ENCODE measurements at places on chromosomes 12 and 14.

GRCh38 chr12:121976950-121977349 lies 44.7 kb upstream of the BCL7A start:
- DNase-seq = no peak

- no peak for DNase-seq
Observed at GRCh38 chr12:71041476-71041875, 116.3 kb downstream of the TSPAN8 start.

DNA sequence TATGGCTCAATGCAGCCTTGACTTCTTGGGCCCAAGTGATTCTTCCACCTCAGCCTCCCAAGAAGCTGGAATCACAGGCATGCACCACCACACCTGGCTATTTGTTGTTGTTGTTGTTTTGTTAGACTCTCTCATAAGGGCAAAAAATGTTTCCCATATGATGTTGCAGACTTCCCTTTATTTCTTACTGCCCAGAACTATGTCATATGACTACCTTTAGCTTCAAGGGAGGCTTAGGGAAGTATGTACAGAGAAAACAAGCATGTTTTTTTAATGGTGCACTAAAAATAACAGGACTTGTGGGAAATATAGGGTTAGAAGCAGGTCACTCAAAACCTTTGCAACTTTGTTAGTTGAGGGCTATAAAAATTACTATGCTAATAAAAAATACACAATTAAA lies 4.3 kb upstream of the GPR19 start:
- DNase-seq = no peak

DNA sequence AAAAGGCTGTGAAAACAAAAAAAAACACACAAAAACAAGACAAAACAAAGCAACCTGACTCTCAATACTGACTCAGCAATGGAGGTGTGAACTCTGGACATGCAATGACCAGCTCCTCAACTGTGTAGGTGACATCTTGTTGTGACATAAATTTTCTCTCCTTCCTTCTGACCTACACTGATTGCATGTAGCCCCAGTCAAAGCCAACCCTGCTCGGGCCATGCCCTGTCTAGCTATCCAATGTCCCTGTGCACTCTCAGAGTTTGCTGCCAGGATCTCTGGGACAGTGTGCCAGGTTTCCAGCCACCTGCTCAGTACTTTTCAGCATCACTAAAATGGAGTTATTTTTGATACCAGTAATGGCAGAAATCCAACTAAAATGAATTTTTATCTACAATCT lies 18.9 kb upstream of the CRACR2A start:
- no peak for DNase-seq

DNA sequence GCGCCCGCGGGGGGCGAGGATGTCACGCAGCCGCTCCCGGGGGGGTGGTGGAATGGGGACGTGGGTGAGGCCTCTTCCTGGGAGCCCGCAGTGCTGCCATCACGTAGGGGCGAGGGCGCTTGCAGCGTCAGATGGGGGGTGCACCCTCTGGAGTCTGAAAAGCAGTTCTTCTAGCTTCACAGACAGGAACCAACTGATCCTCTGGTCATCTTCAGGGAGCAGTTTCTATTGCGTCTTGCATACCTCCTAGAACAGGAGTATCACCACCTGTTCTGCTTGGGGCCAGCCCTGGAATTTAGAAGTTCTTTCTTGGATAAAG lies 36.9 kb upstream of the PRIMA1 start:
- no peak for DNase-seq

- DNase-seq = no peak
Observed at GRCh38 chr12:8553088-8553627, 12.5 kb upstream of the CLEC4E start.

DNA sequence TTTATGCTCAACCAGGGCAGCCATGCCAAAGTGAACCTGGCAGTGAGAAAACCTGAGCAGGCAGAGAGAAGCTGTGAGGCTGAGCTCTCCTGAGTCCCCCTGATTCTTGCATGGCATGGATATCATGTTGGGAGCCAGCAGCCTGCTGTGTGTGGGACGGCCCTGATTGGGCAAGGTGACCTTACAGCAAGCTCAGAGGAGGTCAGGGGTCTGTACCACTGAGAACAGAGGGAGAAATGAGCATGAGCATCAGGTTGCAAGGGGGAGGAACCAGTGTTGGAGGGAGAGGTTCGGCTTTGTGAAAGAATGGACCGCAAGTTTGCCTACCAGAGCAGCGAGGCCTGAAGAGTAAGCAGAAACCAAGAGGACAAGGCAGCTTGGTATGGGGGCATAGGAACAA lies 59.1 kb upstream of the PTGR2 start:
- no peak for DNase-seq

DNA sequence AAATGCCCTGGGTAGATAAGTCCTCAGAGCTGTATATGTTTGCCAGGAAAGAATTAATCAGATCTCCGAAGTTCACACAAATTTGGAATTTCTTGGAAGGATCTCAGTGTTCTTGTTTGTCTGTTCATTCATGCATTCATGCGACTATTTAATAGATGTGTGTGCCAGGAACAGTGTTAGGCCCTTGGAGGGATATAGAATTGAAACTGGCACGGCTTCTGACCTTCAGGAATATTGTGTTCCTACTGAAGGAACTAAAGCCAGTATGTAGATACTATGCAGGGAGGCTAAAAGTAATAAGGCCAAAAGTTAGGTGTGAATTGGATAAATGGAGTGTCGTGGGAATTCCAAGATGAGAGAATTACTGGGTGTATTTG lies 166.0 kb upstream of the NOS1 start:
- no peak for DNase-seq

DNA sequence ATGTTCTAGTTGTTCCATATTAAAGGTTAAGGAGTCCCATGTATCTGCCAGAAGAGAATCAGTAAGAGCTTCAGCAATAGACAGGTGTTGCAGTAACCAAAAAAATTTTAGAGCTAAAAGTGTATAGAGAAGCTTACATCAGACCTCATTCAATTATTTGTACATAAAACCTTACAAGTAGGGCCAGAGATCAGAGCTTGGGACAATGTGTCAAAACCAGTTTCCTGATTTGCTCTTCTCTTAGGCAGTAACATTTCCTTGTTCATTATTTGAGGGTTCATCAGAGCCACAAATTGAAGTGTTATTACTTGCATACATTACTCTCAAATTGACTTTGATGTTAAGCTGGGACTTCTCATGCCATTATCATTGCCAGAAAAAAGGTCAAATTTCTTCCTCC lies 55.5 kb upstream of the ATXN7L3B start:
- DNase-seq = no peak

GRCh38 chr12:115273456-115273855 lies 589.5 kb upstream of the TBX3 start:
- no peak for DNase-seq

DNA sequence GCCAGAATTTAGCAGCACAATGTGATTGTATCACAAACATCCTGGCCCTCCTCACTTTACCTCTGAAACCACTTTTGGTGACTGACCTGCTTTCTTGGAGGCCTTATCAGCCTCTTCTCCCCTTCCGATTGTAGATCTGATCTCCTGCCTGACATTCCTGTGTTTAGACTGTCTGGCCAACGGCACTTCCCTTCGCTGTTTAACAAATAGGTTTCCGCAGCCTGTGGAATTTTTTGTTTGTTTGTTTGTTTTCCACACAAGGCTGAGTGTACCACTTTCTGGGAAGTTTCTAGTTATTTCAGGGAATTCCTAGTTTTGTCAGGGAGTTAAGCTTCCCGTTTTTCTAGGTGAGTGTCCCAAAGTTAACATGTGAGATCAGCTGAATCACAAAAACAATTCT lies 65.9 kb upstream of the CDKN3 start:
- no peak for DNase-seq

DNA sequence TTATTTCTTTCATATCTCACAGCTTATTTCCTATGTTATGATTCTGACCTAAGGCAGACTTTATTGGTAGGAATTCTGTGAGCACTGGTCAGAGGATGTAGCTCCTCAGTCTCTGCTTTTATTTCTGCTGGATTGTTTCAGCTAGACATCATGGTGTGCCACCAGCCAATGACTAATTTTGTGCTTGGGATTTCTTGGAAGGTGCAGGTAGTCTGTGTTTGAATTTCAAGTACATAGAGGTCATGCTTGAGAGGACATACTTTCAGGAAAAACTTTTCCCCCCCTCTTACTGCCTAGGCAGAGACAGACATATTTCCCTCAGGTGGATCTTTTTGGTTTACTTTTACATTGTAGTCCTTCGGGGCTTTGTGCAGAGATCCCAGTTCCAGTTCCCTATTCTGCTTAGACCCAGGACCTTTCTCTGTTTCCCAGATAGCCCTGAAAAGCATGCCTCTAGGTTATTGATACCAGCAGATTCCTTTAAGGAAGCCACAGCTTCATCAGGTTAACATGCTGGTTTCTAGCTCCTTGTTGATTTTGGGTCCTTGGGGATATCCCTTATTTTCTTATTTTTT lies 28.6 kb downstream of the BRMS1L start:
- no peak for DNase-seq

DNA sequence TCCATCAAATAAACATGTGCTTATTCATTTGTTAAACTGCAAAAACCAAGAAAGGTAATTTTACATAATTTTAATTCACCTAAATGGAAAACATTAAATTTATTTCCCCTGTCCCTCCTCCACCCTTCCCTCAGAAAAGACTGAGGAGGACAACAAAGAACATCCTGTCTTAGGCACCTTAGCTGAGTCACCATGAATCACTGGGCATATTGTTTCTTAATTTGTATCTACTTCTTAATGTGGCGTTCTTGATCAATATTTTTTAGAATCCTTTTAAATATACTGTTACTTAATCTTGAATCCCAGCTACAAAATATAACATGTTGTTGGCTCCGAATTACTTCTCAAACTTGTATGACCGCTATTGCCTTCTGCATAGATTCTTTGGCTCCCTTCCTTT lies 23.5 kb downstream of the SIX6 start:
- DNase-seq = no peak

- no peak for DNase-seq
Observed at GRCh38 chr12:108191086-108191485, 62.0 kb downstream of the WSCD2 start.

GRCh38 chr14:66426451-66426850 lies 59.7 kb upstream of the CCDC196 start:
- DNase-seq = no peak

- DNase-seq = peak; percentile 85
Observed at GRCh38 chr14:75042035-75042434, 9.2 kb downstream of the MLH3 start.

DNA sequence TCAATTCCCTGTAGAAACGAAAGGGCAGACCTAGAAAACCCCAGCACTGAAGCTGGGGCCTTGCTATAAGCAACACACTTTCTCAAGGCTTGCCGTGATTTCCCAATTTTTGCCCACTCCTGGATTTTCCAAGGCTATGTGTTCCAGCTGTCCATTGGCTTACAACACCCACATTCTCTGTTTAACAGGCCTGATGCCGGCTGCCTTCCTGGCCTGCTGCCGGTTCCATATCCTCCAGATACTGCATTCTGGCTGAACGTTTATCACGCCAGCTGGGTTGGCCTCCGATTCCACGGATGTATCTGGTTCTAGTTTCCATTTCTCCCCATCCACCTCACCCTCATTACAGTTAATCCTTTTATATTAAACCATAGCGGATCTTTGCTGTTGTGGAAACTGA lies 2.0 kb upstream of the PCNX1 start:
- peak; percentile 58 for DNase-seq

GRCh38 chr12:25323581-25323982 lies 72.9 kb upstream of the KRAS start:
- DNase-seq = no peak

DNA sequence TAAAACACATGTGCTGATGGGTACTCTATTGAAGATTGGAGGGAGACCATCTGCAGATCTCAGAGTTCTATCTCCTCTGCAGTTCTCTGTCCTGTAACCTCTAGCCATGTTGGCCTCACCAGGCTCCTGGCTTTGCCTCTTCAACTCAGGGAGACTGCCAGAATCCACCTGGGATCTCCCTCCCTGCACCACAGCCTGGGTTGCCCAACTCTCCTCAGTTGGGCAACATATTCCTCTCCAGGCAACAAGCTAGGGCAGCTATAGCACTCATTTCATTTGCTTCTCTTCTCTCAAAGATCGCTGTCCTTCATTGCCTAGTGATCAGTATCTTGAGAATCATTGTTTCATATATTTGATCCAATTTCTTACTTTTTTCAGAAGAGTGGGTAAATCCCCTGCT lies 28.8 kb downstream of the CKAP4 start:
- DNase-seq = no peak

DNA sequence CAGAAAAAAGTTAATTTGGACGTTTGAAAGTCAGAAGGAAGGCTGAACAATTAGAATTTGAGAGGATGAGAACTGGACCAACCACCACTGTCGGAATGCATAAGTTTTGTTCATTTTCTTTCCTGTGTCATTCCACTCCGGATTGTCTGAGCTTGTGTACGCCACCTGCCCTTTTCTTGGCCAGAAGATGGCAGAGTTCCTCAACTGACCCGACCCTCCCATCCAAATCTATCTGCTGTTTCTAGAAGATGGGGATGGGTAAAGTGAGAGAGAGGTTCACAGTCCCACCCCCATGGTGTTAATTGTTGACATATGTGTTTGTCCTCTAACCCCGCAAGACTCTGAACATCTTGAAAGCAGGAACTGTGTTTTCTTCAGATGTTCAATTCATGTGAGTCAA lies 388.0 kb downstream of the VRK1 start:
- DNase-seq = peak; percentile 80

- DNase-seq = no peak
Observed at GRCh38 chr14:54890788-54891187, 11.8 kb downstream of the GCH1 start.

DNA sequence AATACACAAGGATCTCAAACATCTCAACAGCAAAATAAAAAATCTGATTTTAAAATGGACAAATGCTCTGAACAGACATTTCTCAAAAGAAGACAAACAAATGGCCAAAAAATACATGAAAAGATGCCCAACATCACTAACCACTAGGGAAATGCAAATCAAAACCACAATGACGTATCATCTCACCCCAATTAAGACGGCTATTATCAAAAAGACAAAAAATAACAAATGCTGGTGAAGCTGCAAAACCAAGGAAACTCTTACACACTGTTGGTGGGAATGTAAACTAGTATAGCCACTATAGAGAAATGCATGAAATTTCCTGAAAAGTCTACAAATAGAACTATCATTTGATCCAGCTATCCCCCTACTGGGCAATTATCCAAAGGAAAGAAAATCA lies 145.0 kb downstream of the BTG1 start:
- DNase-seq = no peak

- DNase-seq = no peak
Observed at GRCh38 chr12:1919763-1920162, 1.3 kb upstream of the CACNA2D4 start.

- DNase-seq = no peak
Observed at GRCh38 chr12:120989687-120990086, 11.3 kb downstream of the HNF1A start.

DNA sequence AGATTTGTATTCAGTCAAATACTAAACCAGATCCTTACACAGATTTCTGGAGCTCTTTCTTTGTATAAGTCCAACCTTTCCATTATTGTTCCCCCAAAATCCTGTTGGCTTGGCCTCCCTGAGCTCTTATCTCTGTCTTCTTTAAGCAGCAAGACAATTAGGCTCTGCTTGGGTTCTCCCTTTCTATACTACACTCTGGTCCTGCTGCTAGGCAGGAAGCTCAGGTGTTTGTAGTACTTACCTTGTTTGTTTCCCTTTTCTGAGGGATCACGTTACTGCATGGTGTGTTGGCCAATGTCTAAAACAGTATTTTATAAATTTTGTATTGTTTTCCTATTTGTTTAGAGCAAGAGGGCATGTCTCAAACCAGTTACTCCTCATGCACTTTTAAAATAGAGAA lies 192.9 kb downstream of the PRKD1 start:
- no peak for DNase-seq

- DNase-seq = no peak
Observed at GRCh38 chr12:26318661-26319068, 123.3 kb downstream of the SSPN start.

Data from A673 (cell line).